ENCODE measurements at places on chromosomes 5 and 9.

DNA sequence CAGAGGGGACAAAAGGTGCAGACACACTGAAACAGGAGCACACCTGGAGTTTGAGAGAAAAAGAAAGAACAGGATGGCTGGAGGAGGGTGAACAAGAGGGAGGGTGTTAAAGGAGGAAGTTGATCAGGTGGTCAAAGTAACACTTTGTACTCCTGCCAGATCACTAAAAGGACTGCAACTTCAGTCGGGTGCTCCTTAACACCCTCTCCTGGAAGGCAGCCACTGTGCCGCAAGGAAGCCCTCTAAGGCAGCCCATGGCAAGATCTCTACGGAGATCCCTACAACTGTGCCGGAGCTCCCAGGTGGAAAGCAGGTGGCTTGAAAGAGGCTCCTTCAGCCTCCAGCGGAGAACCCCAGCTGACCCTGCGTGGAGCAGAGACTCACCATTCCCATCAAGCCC, 124.4 kb upstream of the MSX2 start:
- no peak for DNase-seq

- no peak for DNase-seq
Measured at GRCh38 chr5:72499730-72500129, 7.5 kb downstream of the ZNF366 start.

DNA sequence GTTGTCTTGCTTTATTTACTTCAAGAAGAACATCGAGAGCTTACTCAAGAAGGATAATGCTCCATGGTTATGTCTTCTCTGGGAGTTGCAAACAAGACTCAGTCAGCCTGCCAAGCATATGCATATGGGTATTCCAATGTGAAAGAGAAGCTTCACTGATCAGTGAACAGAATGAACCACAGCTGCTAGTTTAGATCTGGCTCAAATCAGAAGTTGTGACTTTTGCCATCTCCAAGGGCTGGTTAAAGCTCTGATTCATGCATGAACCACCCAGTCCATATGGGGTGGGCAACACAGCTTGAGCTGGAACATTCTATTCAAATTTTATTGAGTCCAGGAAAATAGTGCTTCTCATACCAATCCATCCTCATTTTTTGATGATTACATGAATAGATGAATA, 50.0 kb downstream of the ATPSCKMT start:
- DNase-seq, result no peak

GRCh38 chr9:114722937-114723620, 41.1 kb upstream of the TEX48 start:
- no peak for DNase-seq

All from cerebellar cortex (tissue), 1 donor.